ENCODE measurements at places on chromosomes 13 and 19. TPM values are rescaled to one million over a fixed set of nuclear protein-coding genes. Genes with fewer than 3 reads are reported as not detected.

The CADM4 gene
- polyA plus RNA-seq = 9.8 TPM

The ZNF541 gene
- 0.63 TPM for polyA plus RNA-seq

The PSG3 gene
- not detected for polyA plus RNA-seq

The ZNF880 gene
- polyA plus RNA-seq = 9.8 TPM

The TEX101 gene
- not detected for polyA plus RNA-seq

The SIGLECL1 gene
- polyA plus RNA-seq = not detected

The PSG1 gene
- not detected for polyA plus RNA-seq

The AP1M2 gene
- 57.6 TPM for polyA plus RNA-seq

DNA sequence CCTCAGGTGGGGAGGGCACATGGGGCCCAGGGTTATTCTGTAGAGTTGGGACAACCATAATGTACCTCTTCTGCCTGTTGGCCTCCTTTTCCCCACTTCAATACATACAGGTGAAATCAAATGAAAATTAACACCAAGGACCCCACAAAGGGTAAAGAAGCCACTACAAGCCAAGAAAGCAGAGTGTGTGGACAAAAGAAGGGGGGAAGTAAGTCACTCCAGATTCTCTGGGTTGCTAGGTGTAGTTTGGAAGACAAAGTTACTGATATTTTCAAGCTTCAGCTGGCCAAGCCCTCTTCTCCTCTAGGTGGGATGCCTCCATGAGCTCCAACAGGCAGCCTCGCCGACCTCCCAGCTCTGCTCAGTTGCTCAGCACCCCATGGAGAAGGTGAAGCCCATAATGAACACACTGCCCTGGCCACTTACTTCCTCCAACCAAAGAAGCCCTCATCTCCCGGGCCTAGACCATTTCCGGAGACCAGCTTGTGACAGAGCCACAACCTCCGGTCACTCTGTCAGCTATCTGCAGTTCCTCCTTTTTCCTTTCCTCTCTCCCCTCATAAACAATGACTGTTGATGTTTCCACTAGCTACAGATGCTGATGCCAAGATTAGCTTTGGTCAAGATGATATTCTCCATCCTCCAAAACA is 66.8 kb upstream of the MED4 start:
- no peak overlapping the region for H3K4me3 ChIP-seq
- no peaks in the 10 kb centered on the region for H3K27me3 ChIP-seq
- H3K27ac ChIP-seq = no peak overlapping the region

- DNase-seq = no peak
- no peaks in the 10 kb centered on the region for H3K36me3 ChIP-seq
- peak overlapping the region; percentile 18 for H3K4me3 ChIP-seq
- H3K27me3 ChIP-seq = no peaks in the 10 kb centered on the region
- H3K27ac ChIP-seq = peak overlapping the region; percentile 43
- peaks cover 11% of the 10 kb centered on the region for H3K4me1 ChIP-seq
Measured at GRCh38 chr19:4337906-4338440, 654 bp downstream of the STAP2 start.

- H3K4me1 ChIP-seq = no peaks in the 10 kb centered on the region
- DNase-seq = no peak
- no peak overlapping the region for H3K4me3 ChIP-seq
- H3K27me3 ChIP-seq = peaks cover 30% of the 10 kb centered on the region
- no peaks in the 10 kb centered on the region for H3K36me3 ChIP-seq
Measured at GRCh38 chr13:66415444-66415843, 814.7 kb downstream of the PCDH9 start.

GRCh38 chr19:5397804-5398692 is 57.2 kb upstream of the ZNRF4 start:
- no peak overlapping the region for H3K4me3 ChIP-seq
- no peaks in the 10 kb centered on the region for H3K27me3 ChIP-seq
- no peak for DNase-seq
- H3K4me1 ChIP-seq = no peaks in the 10 kb centered on the region
- H3K36me3 ChIP-seq = no peaks in the 10 kb centered on the region

DNA sequence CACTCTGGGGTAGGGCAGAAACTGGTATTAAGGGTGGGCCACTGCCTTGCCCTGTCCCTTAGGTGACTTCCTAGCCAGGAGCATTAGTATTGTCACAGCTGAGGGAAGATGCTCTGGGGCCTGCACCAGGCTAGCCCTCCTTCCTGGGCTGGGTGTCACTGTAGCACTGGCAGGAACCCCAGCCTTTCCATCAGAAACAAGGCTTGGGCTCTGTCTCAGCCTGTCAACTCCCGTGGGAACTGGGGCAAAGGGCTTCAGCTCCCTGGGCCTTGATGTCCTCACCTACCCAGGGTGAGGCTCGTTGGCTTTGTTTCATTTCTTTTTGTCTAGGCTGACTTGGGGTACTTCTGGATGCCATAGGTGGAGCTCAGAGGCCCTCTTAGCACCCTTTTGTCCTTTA is 18.0 kb downstream of the PAF1 start:
- no peak for DNase-seq
- no peaks in the 10 kb centered on the region for H3K4me1 ChIP-seq
- no peaks in the 10 kb centered on the region for H3K27me3 ChIP-seq
- no peak overlapping the region for H3K4me3 ChIP-seq
- peaks cover 14% of the 10 kb centered on the region for H3K36me3 ChIP-seq
- peak overlapping the region; percentile 54 for H3K27ac ChIP-seq

- H3K4me3 ChIP-seq = no peak overlapping the region
- H3K4me1 ChIP-seq = no peaks in the 10 kb centered on the region
- no peak overlapping the region for H3K27ac ChIP-seq
- no peaks in the 10 kb centered on the region for H3K36me3 ChIP-seq
Measured at GRCh38 chr19:6431891-6432290, 1.7 kb downstream of the SLC25A41 start.

GRCh38 chr19:54806516-54806838 is 3.1 kb downstream of the KIR2DL4 start:
- DNase-seq = no peak
- H3K27me3 ChIP-seq = no peaks in the 10 kb centered on the region
- H3K27ac ChIP-seq = no peak overlapping the region
- no peaks in the 10 kb centered on the region for H3K4me1 ChIP-seq
- H3K4me3 ChIP-seq = no peak overlapping the region
- no peaks in the 10 kb centered on the region for H3K36me3 ChIP-seq

DNA sequence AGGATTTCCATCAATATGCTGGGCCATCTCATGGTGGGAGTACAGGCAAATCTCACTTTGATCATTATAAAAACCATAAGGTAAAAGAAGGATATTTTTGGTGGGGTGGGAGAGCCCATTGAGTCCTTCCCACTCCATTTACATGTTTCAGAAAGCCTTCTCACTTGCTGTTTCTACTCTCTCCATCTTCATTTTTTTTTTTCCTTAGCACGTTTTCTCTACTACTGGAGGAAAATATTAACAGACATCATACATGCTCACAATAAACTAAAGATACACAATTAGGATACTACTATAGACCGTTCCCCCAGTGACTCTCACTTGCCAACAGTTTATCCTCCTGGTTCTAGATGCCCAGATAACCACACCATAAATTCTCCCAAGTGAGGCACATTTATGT is 1.8 kb upstream of the AKAP8 start:
- no peaks in the 10 kb centered on the region for H3K27me3 ChIP-seq
- no peak overlapping the region for H3K4me3 ChIP-seq
- H3K27ac ChIP-seq = no peak overlapping the region
- no peaks in the 10 kb centered on the region for H3K36me3 ChIP-seq
- DNase-seq = no peak
- no peaks in the 10 kb centered on the region for H3K4me1 ChIP-seq

DNA sequence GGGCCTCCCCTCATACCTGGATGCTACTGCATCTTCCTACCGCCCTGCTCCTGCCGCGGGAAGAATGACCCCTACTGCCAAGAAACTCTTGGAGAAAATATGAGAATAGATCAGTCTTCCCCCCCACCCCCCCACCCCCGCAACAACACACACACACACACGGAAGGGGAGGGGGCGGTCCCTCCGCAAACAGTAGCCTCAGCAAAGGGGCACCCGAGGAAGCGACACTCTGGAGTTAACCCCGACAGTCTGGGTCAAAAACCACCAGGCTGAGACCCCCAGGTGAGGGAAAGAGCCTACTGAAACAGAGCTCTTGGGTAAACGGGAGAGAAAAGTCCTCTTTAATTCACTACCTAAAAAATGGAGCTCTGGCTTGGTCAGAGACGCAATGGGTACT is 1.2 kb downstream of the MED26 start:
- H3K27ac ChIP-seq = no peak overlapping the region
- no peaks in the 10 kb centered on the region for H3K36me3 ChIP-seq
- H3K4me3 ChIP-seq = peak overlapping the region; percentile 83
- H3K27me3 ChIP-seq = no peaks in the 10 kb centered on the region
- no peak for DNase-seq

DNA sequence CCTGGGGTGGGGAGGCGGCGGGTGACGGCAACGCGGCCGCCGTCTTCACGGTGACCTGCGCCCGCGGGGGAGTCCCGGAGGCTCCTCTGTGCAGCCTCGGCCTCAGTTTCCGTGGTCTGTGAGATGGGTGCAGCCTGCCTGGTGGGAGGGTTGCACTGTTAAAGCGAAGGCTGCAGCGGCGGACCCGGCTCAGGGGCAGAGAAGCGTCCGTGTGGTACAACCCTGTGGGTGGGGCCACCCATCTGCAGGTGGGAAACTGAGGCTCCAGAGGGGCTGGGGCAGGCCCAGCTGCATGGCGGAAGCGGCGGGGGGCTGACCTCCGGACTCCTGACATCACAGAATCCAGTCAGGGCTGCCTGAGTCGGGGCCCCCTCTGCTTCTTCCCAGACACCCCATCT is 481 bp downstream of the FGF22 start:
- no peak overlapping the region for H3K27ac ChIP-seq
- H3K36me3 ChIP-seq = no peaks in the 10 kb centered on the region
- no peaks in the 10 kb centered on the region for H3K27me3 ChIP-seq
- H3K4me1 ChIP-seq = no peaks in the 10 kb centered on the region

DNA sequence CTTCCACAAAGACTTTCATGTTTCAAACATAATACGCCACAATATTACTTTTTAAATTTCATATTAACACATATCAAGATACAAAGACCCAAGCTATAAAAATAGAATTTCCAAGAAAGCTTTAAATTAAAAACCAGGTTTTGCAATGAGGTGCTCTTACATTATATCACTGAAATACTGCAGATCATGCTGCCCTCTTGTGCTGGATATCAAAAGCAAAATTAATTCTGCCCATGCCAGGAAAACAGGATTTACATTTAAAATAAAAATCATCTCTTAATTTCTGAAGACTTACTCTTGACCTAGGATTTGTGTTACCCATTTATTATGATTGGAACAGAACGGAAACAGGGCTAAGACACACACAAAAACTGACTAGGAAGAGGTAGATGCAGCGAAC is 145.0 kb downstream of the ABCC4 start:
- DNase-seq = no peak
- H3K4me1 ChIP-seq = no peaks in the 10 kb centered on the region
- no peaks in the 10 kb centered on the region for H3K36me3 ChIP-seq
- H3K27me3 ChIP-seq = no peaks in the 10 kb centered on the region
- H3K4me3 ChIP-seq = no peak overlapping the region
- H3K27ac ChIP-seq = no peak overlapping the region

DNA sequence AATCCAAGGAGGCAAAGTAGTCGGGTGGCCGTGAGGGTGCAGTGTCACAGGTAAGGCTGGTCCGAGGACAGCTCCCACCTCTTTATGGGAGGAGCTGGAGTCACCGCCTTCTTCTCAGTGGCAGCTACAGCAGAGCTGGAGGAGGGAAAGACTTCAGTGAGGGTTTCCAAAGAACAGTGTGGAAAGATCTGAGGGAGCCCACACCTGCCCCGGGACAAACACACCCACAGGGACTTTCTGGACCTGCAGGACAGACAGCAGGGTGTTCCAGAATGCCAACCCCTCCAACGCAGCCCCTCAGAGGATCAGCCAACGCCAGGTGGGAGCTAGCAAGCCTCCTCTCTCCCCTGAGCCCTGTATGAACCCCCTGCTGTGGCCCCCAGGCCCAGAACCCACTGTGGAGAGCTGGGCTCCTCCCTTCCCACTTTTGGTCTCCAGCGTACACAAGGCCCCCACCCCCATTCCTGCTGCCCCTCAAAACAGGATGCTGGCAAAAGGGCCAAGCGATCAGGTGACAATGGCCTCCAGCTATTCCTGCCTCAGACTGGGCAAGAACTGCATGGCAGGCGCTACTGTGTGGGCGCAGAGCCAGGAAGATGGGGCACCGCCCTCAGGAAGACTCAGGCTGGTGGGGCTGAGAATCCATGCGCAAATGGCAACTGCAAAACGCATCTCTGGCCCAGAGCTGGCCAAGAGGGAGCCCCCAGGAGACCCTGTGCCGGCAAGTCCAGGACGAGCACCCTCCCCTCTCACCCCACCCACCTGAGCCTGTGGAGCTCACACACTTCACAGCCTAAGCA is 3.5 kb upstream of the CD320 start:
- H3K27ac ChIP-seq = no peak overlapping the region
- no peaks in the 10 kb centered on the region for H3K4me1 ChIP-seq
- H3K4me3 ChIP-seq = no peak overlapping the region
- peak; percentile 12 for DNase-seq
- H3K36me3 ChIP-seq = peaks cover 23% of the 10 kb centered on the region

DNA sequence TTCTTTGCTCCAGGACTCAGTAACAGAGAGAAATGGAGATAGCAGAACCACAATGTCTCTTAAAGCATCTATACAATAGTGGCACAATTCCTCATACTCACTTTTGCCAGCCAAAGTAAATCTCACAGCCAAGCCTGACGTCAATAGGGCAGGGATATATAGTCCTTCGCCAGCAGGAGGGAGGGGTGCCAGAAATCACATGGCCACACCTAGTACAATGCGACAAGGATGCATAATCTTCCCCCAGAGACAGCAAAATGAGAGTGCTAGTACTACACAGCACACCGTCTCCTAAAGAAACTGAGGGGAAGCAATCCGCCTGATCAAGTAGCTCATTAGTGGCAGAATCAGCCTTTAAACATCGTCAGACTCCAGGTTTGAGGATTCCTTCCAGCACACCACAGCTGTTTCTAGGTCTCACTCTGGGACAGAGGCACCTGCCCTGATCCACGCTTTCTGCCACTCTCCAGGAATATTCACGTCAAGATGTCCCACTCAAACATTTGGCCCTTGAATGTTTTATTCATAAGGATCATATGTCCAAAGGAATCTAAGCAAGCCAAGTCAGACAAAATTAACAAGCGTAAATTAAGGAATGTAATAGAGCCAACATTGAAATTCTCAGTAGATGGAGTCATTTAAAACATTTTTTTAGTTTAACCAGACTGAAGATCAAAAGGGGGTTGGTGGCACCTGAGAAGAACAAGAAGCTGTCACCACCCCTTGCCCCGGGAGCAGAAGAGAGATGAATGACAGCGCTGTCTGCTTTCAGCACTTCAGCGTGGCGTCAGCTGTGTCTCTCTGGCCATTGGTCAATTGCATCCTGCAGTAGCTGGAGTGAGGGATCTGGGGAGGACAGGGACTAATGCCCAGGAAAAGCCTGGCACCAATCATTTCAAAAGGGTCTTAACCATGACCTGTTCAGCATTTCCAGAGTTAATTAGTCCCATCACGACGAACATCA is 63.5 kb upstream of the SERP2 start:
- no peak overlapping the region for H3K4me3 ChIP-seq
- no peaks in the 10 kb centered on the region for H3K4me1 ChIP-seq
- no peak for DNase-seq
- no peaks in the 10 kb centered on the region for H3K36me3 ChIP-seq

GRCh38 chr19:41305927-41306793 is 3.8 kb upstream of the CCDC97 start:
- H3K4me1 ChIP-seq = peaks cover 6% of the 10 kb centered on the region
- no peak for DNase-seq
- H3K4me3 ChIP-seq = no peak overlapping the region
- no peaks in the 10 kb centered on the region for H3K27me3 ChIP-seq

GRCh38 chr13:26999499-26999898 is 172.1 kb downstream of the USP12 start:
- no peak overlapping the region for H3K27ac ChIP-seq
- no peaks in the 10 kb centered on the region for H3K4me1 ChIP-seq
- H3K4me3 ChIP-seq = no peak overlapping the region
- no peak for DNase-seq

GRCh38 chr19:46762245-46762890 is 16.1 kb upstream of the STRN4 start:
- H3K27ac ChIP-seq = no peak overlapping the region
- no peaks in the 10 kb centered on the region for H3K27me3 ChIP-seq
- H3K4me1 ChIP-seq = no peaks in the 10 kb centered on the region
- no peaks in the 10 kb centered on the region for H3K36me3 ChIP-seq
- H3K4me3 ChIP-seq = no peak overlapping the region
- no peak for DNase-seq

Data from pancreas (tissue), 10 donors.